ENCODE measurements at places on chromosomes 4 and X.

DNA sequence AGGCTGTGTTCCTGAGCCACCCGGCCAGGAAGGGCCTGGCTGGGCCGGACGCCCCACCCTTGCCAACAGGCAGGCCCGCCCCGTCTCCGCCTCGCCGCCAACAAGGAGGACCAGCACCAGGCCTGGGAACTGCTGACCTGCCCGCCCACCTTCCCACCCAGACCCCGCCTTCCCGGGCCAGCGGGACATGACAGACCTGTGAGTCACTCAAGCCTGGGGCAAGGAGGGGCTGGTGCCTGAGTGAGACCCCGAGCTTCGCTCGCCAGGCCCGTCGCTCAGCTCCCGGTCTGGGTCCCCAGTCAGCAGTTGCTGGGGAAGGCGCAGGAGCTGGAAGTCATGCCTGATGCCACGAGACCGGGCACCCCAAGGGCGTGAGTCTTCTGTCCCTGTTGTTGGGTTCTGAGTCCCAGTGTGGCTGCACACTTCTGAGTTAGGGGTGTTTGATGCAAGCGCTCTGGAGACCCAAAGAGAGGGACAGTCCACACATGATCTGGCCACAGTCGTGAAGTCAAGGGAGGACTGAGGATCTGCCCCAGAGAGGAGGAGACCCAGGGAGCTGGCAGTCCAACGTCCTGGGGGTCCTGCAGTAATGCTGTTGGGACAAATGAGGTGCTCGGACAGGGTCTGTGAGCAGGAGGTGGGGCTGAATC, at the start of gene DNASE1L1:
Gene DNASE1L1 (minus strand): TSS at position 33 of the 650 bp plus-strand sequence. CDS start 3,686 bp downstream, outside the sequence.
- peak; percentile 37 for DNase-seq

GRCh38 chr4:24924309-24924781, 11.5 kb upstream of the CCDC149 start:
- DNase-seq, result no peak

GRCh38 chr4:36208893-36209473, 35.3 kb downstream of the ARAP2 start:
- no peak for DNase-seq

DNA sequence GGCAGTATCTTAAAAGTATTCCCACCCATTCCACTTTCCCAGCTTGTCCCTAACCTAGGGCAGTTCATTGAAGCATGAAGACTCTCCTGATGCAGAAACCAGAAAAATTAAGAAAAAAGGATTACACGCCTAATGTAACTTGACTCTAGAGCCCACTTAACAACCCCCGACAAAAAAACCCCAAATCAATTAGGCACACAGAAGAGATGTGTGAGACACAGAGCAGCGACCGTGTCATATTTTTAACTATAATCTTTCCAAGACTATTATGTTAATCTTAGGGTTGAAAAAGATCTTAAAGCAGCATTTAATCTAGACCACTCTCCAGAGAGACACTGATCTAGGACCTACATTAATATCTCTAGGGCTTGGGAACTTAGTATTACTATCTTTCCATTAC, 1.3 kb downstream of the YTHDC1 start:
- DNase-seq, result no peak

DNA sequence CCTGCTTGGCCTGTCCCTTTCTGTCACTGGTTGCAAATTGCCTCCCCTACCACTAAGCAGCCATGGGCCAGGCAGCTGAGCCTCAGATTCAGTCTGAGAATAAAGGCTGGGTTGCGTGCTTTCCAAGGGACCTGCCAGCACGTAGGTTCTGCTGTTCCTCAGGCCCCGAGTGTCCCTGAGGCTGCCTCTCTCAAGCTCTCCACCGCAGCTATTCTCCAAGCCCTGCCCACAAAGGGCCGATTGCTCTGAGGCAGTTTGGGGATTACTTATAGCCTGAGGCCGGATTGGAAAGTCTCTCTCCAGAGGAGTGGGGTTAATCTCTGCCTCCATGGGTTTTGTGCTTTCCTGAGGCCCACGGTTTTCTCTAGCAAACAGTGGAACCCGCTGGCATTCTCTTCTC, 590.7 kb downstream of the BCOR start:
- DNase-seq, result no peak

- DNase-seq, result no peak
Measured at GRCh38 chr4:15917297-15917696, 21.2 kb downstream of the FGFBP1 start.

DNA sequence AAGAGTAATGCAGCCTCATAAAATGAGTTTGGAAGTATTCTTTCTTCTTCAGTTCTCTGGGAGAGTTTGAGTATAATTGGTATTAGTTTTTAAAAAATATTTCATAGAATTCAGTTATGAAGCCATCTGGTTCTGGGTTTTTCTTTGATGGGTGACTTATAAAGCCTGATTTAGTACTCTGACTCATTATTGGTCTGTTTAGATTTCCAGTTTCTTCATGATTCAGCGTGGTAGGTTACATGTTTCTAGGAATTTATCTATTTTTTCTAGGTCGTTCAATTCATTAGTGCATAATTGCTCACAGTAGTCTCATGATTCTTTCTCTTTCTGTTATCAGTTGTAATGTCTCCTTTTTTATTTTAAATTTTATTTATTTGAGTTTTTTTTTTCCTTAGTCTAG, 111.2 kb downstream of the CEP44 start:
- DNase-seq, result no peak

DNA sequence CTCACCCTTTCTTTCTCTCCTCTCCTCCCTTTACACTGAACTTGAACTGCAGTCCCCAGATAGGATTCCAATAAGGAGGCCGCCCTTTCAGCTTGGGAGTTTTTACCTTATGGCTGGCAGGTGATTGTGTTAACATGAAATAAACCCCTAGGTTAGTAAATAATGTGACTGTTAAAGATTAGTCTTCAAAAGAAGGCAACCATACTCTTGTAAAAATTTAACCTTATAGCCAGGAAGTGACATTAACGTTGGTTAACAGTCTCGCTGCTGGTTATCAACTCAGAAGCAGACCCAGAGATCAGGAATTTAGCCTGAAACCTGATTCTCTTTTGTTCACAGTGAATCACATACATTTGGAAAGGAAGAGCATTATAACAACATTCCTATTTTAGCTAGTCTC, 15.2 kb downstream of the FHDC1 start:
- no peak for DNase-seq

- DNase-seq, result peak; percentile 31
Measured at GRCh38 chr4:41647383-41647782, 101.1 kb downstream of the PHOX2B start.

DNA sequence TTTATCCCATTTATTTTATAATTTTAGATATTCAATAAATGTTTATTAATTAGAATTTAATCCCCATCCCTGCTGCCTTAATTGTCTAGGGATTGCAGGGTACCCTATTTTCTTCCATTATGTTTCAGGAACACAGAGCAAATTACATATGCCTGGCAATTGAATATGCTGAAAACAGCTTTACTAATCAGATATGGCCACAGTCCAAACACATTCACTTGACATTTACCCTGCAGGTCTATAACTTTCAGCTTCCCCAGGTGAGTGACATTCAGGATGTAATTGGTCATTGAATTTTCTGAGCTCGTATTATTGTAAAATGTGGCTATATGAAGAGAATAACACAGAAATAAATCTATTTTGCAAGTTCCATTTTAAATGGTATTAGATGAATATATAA, 218.7 kb upstream of the NDST4 start:
- DNase-seq, result no peak

DNA sequence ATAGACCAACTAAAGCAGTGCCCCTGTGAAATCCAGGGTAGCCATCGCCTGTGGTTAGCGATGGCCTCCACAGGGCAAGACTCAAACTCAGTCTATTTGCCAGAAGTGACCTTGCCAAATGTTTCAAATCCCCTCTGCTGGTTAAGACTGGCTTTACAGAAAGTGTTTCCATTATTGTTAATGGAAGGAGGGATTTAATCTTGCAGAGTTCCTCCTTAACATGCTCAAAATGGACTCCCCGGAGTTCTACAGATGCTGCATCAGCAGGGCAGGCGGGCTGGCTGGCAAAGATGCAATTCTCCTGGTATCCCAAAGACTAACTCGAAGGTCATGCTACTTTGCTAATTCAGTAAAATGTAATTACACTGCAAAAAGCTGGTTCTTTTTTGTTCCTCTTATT, 313.0 kb upstream of the SLC7A11 start:
- no peak for DNase-seq

GRCh38 chr4:13910556-13910955, 283.0 kb upstream of the BOD1L1 start:
- DNase-seq, result no peak

GRCh38 chrX:19177721-19178120, 55.5 kb upstream of the ADGRG2 start:
- DNase-seq, result no peak

GRCh38 chr4:85426366-85426765, 48.6 kb upstream of the ARHGAP24 start:
- no peak for DNase-seq

DNA sequence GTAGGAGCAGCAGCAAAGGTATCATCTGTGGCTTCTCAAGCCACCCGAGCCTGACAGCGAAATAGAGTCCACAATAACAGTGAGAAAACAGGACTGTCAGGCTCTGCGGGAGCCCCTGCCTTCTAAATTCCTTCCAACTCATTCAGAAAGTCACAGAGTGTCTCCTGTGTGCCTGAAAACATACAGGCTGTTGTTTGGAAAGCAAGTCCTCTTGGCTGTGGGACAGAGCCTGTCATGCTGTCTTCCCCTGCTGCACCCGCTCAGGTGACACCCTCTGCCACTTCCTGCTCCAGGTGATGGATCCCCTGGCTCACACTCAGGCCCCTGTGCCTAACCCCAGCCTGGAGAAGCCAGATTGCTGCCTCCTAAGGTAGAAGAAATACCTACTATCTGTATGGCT, 152.3 kb downstream of the RAB28 start:
- no peak for DNase-seq

- DNase-seq, result no peak
Measured at GRCh38 chr4:24605216-24605615, 20.9 kb upstream of the DHX15 start.

DNA sequence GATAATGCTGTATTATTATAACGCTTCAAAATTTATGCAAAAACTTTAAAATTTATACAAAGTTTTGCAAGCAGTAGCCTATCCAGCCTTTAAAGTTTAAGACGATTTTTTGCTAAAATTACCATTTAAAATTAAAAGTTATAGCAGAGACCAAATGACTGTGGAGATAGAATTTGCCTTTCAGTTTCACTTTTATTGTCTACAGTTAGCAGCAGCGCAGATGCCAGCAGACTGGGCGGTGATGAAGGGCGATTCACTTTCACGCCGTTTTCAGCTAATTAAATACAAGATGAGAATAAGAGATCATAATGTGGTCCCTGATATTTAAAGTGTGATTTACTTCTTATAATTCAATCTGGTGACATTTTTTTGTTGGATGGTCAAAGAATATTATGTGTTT, 1381.5 kb upstream of the ADGRL3 start:
- DNase-seq, result peak; percentile 14

- peak; percentile 27 for DNase-seq
Measured at GRCh38 chr4:384311-385010, 46.8 kb downstream of the ZNF141 start.

- peak; percentile 37 for DNase-seq
Measured at GRCh38 chr4:5051278-5052203, at the start of gene STK32B. Gene STK32B (plus strand): TSS chr4:5051480.

- no peak for DNase-seq
Measured at GRCh38 chrX:96140796-96141195, 543.8 kb upstream of the DIAPH2 start.

DNA sequence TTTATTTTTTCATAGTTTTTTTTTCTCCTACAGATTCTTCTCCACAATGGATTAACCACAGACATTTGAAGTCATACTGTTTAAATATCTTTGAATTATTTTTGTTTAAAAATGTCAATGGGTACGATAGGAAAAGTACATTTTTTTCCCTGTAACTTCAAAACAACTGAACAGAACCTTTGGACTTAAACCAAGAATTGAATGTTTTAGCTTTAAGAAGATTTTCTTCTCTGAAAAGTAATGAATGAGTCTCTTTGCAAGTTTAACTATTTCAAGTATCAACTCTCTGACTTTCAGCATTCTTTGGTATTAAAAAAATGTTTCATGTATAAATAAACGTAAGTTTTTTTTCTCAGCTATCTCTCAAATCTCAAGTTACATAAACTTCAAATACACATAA, 364.3 kb downstream of the FBXO8 start:
- DNase-seq, result no peak

GRCh38 chrX:37653397-37654085, 32.0 kb upstream of the XK start:
- DNase-seq, result no peak

- no peak for DNase-seq
Measured at GRCh38 chr4:108398316-108398715, 222.1 kb upstream of the RPL34 start.

DNA sequence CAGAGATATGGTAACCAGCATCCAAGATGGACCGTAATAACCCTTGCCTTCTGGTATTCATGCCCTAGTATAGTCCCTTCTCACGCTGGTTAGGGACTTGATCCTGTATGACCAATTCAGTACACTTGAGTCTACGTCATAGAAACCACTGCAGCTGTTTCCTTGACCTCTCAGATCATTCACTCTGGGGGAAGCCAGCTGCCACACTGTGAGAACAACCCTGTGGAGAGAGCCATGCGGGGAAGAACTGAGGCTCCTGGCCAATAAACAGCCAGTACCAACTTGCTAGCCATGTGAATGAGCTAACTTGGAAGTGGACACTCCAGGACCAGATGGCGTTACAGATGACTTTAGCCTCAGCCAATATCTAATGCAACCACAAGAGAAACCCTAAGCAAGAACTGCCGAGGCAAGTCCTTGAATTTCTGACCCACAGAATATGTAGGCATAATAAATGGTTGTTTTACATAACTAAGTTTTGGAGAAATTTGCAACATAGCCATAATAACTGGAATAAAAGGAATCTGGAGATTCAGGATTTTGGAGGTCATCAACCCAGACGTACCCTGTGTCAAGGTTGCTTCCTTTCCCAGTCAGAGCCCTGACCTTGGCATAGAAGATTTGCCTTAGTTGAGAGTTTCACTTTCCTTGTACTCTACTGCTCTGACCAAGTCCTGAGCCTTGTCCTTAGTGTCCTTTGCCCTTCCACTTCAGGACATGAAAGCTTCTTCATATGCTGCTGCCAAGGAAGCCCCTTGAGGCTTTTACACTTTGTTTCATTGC, 87.3 kb upstream of the ZNF81 start:
- DNase-seq, result no peak

DNA sequence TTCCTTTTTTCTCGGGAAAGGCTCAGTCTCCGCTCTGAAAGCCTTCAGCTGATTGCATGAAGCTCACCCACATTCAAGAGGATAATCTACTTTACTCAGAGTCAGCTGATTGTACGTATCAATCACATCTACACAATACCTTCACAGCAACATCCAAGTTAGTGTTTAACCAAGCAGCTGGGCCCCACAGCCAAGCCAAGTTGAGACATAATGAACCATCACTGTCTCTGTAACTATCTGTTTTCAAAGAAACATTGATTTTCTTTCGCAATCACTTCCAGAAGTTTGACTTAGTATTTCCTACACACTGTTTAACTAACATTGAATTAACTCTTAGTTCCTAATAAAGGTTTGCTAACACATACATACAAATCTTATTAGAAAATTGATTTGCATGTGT, 40.3 kb downstream of the RWDD4 start:
- DNase-seq, result no peak

DNA sequence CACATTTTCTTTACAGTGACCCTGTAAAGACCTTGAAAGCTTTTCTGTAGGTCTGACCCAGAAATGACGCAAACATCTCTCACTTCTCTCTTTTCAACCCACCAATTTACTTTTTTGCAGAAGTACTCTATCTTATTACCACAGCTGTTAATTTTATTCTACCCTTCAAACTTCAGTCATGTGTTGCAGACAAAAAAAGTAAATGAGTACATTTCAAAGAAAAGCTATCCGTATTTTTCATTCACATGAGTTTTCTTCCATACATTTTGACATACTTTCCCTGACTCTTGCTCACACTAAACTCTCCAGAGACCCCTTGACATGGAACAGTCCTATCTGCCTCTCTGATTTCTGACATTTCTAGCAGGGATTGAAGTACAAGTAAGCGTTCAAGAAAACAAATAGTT, 51.7 kb downstream of the SLC7A11 start:
- peak; percentile 76 for DNase-seq
